ENCODE measurements at places on chromosomes 13 and 19. TPM values are rescaled to one million over a fixed set of nuclear protein-coding genes. Genes with fewer than 3 reads are reported as not detected.

The INSL3 gene
- not detected for total RNA-seq

The ADGRE3 gene
- not detected for total RNA-seq

The CCDC70 gene
- not detected for total RNA-seq

The GPC6 gene
- total RNA-seq: 22.6 TPM

The SGCG gene
- 5.8 TPM for total RNA-seq

GRCh38 chr19:27776020-27776419 lies 1436.9 kb downstream of the UQCRFS1 start:
- peak; percentile 68 for DNase-seq

DNA sequence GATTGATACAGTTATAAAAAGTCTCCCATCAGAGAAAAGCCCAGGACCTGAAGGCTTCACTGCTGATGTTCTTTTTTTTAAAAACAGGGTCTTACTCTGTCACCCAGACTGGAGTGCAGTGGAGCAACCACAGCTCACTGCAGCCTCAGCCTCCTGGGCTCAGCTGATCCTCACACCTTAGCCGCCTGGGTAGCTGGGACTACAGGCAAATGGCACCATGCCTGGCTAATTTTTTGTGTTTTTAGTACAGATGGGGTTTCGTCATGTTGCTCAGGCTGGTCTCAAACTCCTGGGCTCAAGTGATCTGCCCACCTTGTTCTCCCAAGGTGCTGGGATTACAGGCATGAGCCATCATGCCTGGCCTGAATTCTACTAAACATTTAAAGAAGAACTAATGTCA lies 33.1 kb downstream of the TEX29 start:
- DNase-seq: no peak

DNA sequence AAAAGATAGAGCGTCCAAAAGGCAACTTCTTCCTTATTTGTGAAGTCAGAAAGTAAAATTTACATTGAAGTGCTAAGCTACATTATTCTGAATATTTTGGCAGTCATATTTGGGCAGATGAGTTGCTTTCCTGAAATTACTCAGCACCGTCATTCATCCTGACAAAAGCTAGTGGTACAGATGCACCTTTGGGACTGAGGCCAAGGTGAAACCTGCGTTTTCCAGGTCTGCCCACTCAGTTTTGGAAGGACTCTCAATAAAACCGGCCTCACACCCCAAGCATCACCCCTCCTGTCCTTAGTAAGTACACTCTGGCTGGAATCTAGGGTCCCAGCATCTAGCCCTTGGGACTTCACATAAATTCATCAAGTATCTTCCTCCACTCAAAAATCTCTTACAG lies 187.5 kb downstream of the TM9SF2 start:
- no peak for DNase-seq

- DNase-seq: no peak
Measured at GRCh38 chr19:14580623-14581237, 2.2 kb upstream of the CLEC17A start.

DNA sequence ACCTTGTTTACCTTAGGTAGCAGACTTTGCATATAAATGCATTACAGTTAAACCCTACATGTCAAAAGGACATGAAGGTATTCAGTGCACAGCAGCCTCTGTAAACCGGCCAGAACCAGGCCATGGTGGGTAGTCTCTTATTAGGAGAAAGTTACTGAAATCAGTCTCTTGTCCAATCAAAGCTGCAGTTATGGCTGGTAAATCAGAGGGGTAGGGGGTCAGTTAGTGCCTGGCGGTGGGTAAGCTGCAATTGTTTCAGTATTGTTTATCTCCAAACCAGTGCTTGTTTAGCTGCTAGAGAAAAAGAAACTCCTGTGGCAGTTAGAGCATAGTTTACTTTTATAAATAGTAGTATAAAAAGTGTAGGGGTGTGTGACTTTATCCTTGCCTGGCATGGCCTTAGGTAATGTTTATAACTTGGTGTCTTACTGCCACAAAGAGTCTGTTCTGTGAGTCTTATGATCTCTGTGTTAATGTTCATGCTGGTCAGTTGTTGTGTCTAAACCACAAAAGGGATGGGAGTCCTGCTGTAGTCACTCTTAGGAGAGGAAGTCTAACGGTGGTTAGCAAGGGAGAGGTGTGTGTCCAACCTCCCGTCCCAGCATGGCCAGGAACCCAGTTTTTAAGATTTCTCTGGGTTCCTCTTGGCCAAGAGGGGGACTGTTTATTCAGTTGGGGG lies 28.0 kb downstream of the CHST8 start:
- no peak for DNase-seq

DNA sequence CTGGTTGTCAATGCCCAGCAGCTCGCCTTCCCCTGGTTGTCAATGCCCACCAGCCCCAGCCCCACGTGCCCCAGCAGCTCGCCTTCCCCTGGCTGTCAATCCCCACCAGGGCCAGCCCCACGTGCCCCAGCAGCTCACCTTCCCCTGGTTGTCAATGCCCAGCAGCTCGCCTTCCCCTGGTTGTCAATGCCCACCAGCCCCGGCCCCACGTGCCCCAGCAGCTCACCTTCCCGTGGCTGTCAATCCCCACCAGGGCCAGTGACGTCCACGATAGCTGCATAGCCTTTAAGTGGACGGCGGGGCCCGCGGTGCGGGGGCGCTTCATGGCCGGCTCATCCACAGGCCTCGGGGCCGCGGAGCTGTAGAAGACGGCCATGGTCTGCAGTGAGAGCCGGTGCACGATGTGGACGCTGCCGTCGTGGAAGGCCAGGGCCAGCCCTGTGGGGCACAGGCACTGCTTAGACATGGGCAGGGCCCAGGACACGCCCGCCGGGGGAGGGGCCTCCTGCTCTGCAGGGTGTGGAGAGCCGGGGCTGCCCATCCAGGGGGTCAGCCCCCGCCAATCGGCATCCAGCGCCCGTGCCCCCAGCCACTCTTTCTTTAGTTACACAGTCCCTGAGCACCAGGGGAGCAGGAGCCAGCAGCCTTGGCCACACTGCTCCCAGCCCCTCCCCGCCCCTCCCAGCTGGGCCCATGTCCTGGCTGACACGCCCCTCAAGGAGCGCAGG lies 13.1 kb downstream of the MED16 start:
- DNase-seq: no peak

- DNase-seq: peak; percentile 84
Measured at GRCh38 chr19:29878973-29879654, 62.9 kb upstream of the URI1 start.

DNA sequence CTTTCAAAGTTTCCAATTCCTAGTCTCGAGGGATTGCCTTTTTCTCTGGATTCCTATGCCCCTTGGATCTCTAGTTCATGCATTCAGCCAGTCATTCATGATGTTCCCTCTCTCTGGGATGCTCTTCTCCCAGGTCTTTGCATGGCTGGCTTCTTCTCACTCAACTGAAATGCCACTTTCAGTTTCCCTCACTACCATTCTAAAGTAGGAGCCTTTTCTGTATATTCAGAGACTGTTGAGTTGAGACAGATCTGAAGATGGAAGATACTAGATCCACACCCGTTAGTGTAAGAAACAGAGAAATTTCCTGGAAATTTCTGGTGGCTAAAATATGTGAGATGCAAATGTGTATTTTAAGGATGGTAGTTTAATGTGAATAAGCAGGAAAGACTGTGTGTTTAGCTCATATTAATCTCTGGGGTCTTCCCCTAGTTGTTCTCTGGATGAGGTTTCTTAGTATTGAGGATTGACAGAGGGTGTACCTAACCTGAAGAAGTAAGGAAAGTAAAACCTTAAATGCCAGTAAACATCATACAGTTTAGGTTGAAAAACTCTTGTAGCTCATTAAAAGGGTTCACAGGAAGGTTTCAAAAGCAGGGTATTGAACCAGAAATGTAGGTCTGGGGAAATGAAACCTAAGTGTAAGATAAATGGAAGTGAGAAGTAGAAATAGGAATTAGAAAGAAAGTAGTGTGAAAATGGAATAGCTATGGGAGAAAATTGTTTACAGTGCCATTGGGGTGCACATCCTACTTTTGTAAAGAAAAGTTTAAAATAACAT lies 331.3 kb downstream of the NDFIP2 start:
- no peak for DNase-seq

- DNase-seq: peak; percentile 73
Measured at GRCh38 chr19:34963573-34964406, at the start of gene ZNF792. Gene ZNF792 (minus strand): TSS chr19:34964229. CDS start chr19:34963662, 567 bp downstream.

DNA sequence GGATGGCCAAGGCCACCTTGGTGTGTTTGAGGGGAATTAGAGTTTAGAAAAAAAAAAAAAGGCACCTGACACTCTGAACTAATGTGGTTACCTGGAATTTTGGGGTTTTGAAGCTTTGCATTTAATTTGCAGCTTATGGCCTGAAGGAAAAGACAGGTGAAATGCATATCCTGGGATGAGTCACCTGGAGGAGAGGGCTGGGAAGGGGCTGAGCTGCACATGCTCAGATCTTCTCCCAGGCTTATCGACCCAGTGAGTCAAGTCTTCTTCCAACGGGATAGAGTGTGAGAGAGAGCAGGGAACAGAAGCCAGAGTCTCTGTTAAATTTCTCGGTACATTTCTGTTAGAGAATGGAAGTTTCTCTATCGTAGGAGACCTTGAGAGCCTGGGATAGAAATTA lies 29.7 kb upstream of the ALOX5AP start:
- no peak for DNase-seq

GRCh38 chr19:32824191-32824751 lies 45.3 kb downstream of the SLC7A9 start:
- no peak for DNase-seq

DNA sequence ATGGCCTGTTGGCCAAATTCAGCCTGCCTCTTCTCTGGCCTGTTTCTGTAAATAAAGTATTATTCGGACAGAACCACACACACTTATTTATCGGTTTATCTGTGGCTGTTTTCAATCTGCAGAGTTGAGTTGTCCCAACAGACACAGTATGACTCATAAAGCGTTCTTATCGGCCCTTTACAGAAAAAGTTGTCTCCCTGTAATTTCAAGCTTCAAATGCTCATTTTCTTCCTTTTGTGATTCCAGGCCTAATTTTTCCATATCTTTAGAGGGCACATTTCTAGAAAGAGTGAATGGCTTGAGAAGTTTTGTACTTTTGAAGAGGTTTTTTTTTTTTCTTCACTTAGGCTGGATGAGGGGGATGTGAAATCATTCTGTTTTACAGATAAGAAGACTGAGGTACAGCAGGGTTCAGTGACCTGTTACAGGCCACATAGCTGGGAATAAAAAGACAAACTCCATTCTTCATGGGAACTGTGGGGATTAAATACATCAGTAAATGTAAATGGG lies 440.9 kb downstream of the TSHZ3 start:
- DNase-seq: no peak

GRCh38 chr19:3784607-3785450 lies 1.4 kb downstream of the MATK start:
- peak; percentile 33 for DNase-seq

Data from GM23248 (cell line).